ENCODE measurements at places on chromosomes 2 and 18.
A peak's percentile ranks its signal among the peaks of the same experiment; 100 is the strongest.

DNA sequence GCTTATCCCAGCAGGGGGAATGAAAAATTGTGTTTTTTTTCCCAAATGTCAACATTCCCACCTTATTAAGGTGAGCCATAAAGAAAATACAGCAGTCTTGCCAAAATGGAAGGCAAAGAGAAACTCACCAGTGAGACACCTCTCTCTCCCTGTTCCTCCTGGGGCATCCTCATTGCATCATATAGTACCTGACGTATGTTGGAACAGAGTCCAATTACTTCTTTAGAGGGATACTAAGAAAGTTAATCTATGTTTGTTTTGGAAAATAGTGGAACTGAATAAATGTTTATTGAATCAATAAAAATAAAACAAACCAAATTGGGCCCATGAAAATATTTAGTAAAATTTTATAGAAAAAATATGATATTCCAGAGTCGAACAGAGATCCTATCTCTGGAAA, 700.4 kb downstream of the LRRTM4 start:
- no peak for DNase-seq

DNA sequence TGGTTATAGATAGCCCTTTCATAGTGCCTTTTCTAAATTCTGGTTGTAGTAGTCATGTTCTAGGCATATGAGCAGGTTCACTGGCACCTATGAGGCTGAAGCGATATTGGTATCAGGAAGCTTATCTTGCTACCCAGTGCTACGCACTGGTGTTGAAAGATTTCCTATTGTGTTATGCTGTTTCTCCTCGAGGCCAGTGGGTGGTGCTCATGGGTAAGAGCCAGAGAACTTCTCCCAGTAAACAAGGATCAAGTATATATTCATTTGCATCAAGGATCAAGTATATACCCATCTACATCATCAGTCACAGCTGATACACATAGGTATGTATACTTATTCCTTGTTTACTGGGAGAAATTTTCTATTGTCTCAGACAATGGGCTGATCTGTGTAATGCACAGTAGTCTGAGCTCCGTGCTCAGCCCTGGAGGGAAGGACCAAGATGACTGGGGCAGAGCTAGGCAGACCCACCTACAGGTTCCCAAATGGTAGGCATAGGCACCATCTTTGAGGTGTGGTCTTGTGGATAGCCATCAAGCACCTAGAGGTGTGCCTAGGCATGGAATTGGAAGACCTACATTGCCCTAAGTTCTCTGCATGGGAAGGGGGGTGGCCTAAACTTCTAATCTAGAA, 101.2 kb upstream of the GALNT13 start:
- DNase-seq: no peak

DNA sequence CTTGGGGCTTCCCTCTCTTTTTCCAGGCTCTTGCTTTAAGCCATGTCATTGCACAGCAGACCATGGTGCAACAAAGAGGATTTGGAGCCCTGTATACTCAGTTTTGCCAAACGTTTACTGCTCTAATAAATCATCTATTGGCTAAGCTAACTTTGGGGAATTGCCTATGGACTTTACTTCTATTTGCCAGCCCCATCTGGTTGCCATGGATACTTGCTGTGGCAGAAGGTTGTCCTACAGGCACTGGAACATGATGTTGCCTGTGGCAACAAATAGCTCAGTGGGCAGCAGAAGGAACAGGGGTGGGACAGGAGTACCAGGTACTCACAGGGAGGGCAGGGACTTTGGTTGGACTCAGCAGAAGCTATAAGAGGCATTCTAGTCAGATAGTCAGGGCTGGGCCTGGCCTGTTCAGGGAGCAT, 129.7 kb downstream of the CCDC85A start:
- DNase-seq: peak; percentile 23

DNA sequence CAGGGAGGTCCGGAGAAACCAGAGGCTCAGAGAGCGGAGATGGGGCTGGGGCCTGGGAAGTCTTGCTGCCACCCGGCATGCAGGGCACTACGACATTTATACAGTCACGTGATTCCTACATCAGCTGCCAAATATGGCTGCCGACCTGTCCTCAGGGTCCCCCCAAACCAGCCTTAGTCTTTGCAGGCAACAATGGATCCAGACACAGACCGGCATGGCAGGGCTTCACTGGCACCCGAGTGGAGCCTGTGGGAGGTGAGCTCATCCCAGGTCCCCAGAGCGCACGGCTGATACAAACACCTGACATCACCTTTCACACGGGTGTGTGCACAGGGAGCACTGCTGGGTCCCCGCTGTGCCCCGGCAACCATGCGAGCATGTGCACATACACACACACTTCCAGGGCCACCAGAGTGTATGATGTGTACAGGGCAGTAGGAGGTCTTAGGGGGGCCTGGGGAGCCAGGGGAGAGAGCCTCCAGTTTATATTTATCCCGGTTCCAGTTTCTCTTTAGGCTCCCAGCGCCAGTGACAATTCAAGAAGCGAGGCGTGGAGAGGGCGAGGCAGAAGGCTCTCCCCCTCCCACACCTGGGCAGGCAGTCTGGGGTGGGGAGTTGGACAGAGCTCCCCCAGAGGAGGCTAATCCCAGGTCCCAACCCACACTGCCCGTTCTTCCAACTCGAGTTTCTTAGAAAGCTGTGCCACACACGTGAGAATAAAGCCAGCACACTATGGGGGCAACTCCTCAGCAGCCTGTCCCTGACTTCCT, 2.7 kb downstream of the SEMA4C start:
- DNase-seq: peak; percentile 48

DNA sequence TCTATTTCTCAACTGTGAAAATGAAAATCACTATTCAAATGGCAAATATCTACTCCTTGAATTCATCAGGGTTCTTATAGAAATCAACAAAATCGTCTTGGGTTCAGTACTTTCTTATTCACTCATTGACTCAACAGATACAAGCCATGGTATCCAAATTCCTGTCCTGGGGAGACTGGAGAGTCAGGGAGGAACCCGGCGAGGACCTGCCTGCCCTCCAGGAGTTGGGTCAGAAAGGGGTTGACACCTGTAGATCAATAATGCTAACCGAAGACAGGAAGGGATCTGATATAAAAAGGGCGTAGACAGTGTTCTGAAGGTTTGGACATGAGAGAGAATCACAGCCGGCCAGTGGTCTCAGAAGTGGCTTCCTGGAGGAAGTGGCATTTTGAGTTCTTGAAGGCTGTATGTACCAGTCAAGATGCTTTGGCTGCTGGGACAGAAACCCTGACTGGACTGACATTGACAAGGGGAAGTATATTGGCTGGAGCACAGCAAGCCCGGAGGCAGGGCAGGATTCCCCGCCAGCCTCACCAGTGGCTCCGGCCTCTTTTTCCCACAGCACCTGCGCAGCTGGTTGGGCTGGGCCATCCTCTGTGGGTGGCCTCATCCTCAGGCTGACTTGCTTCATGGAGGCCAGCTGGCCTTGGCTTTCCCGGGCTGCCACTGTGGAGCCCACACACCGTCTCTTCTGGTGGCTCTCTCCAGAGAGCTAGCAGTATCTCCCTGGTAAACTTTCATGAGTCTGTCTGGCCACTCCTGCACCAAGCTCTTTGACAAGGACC, 3.0 kb downstream of the LRRFIP1 start:
- no peak for DNase-seq

DNA sequence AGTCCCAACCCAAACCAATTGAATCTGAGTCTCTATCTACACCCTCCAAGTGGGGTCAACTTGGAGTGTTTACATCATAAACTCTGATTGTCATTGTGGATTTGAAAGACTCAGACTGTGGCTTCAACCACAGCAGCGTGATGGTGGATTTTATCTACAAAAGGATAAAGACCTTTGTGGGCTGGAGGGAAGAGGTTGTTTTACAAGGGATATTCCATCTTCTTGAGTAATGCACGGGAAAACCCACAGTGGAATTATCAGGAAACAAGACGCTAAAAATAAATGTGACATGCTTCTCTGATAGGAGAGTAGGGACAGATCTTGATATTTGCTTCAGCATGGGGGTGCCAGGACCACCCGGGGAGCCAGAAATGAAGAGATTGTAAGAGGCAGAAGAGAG, 93.5 kb downstream of the LPIN1 start:
- no peak for DNase-seq

DNA sequence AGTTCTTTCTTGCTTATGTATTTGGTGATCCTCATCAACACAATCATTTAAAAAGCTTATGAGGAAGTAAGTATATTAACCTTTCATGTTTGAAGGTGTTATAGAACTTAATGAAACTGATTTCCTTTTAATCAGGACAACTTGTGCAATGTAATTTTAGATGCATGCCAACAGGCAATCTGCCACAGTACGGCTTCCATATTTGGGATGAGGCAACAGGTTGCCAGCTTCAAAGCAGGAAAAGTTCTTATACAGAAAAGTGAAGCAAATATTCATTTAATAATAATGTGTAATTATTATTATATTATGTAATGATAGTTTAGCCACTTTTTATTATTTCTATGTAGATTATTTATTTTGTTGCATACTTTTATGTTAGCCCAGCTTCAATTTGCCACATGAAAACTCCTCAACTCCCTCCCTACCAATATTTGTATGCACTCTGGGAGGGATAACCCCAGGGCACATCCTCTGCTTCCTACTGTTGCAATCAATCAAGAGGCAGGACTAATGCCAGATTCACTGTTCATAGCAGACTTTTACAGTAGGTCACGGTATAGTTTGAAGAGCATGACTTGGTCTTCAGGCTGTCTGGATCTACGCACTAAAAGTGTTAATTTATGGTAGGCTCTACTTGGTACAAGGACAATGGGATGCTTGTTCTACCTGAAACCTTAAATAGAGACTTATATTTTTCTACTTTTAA, 277.2 kb downstream of the AGPS start:
- DNase-seq: no peak

GRCh38 chr18:23711426-23711825, 22.2 kb downstream of the LAMA3 start:
- no peak for DNase-seq

GRCh38 chr2:41924024-41924423, 123.8 kb upstream of the PKDCC start:
- DNase-seq: no peak

DNA sequence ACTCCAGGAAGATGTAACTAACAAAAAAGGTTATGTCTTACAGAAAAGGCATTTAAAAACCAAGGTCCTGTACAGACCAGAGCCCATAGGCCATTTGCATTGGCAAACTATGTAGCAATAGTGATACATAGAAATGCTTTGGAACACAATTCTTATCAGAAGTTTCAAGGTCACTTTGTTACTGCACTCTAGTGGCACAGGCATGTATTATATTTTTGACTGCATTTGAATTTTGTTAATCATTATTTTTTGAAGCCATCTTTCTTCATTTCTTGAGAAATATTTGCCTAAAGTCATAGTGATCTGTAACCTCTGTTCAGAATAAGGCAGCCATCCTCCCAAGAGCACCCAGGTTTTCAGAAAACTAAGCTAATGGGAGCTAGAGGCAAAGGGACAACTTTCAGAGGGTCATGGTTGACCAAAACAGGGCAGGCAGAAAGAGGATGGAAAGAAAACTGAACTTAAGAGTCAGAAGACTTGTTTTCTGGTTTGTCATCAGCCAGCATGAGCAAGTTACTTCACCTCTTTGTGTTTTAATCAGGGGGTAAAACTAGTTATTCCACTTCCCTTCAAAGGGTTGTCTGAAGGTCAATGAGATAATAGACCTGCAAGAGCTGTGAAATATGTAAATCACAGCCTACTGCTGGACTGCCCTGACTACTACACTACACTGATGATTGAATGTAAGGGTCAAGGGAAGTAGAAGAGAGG, 41.5 kb downstream of the SLC38A11 start:
- DNase-seq: no peak

GRCh38 chr2:212532585-212532984, 6.0 kb downstream of the ERBB4 start:
- peak; percentile 18 for DNase-seq

DNA sequence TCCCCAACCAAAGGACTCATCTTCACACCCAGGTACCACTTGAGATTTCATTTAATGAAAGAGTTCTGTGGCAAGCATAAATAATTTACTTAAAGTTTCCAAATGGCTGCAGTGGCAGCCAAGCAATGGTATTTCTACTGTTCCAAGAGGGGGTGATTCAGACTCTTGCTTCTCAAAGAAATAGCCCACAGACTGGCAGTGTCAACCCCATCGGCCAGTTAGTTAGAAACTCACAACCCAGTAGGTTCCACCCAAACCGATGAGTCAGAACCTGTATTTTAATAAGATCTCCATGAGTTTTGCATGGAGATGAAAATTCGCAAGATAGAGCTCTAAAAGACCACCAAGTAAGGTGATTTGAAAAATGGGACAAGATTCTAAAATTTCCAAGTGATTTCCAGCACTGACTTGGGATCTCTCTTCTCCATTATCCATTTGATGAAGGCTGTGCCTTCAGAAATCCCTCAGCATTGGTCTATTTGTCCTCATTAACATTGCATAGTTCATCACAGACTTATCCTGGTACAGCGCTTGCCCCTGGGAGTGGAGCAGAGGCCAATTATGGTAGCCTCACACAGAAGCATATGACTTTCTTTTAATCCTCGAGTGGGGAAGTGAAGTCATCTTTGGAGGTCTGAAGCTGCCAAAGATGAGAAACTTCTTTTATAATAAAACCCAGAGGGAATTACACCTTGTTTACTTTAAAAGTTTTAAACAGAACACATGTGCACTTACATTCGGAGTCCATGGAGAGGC, 361.4 kb upstream of the ID2 start:
- DNase-seq: no peak

GRCh38 chr2:154556146-154556545, 142.3 kb upstream of the KCNJ3 start:
- DNase-seq: no peak

GRCh38 chr2:24918326-24919036, 1.6 kb downstream of the ADCY3 start:
- no peak for DNase-seq

DNA sequence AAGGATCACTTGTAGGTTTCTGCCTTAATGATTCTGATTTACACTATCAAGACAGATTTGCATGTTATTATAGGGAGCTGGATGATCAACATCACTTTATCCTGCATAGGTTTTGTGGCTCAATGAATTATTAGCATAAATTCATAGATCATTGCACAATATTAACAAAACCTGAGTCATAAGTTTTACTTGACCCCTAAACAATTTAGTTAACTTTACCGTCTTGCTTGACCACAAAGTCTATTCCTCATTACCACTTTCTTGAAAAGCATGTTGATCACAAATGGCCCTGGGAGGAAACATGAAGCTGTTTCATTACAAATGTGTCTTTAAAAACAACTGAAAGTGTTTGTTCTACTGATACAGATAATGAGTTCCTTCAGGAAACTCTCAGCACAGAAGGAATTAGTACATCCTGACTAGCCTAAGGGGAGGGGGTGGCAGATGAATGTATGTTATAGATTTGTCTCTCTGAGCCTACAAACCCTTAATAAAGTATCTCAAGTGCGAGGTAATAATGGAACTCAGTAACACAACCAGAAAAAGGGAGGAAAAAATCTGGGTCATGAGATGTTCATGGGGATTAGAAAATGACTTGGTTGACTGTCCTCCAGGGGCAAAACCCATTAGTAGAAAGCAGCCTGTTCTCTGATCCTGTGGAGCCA, 303.4 kb downstream of the PIK3C3 start:
- no peak for DNase-seq

GRCh38 chr2:183242937-183243336, 118.7 kb downstream of the NUP35 start:
- no peak for DNase-seq

GRCh38 chr2:182057002-182057401, 71.3 kb downstream of the PPP1R1C start:
- peak; percentile 2 for DNase-seq
